ENCODE measurements at places on chromosomes 11 and 22. TPM values are rescaled to one million over a fixed set of nuclear protein-coding genes. Genes with fewer than 3 reads are reported as not detected.

Gene C11orf21
- total RNA-seq = not detected

Gene FOSL1
- total RNA-seq = 176 TPM

Gene TMEM126A
- 57.5 TPM for total RNA-seq

Gene BATF2
- 0.93 TPM for total RNA-seq

Gene HBG2
- total RNA-seq = not detected

Gene LRRC32
- total RNA-seq = 0.16 TPM

Gene FBLN1
- 42.3 TPM for total RNA-seq

Gene PRODH
- 0.55 TPM for total RNA-seq

Measured in A549 treated with DMSO at 1 μM for 4 hours (cell line).